CD4-positive, alpha-beta T cell treated with Interleukin-4 for 4 hours (primary cell): ENCODE measurements at places on chromosomes 5 and 9.

DNA sequence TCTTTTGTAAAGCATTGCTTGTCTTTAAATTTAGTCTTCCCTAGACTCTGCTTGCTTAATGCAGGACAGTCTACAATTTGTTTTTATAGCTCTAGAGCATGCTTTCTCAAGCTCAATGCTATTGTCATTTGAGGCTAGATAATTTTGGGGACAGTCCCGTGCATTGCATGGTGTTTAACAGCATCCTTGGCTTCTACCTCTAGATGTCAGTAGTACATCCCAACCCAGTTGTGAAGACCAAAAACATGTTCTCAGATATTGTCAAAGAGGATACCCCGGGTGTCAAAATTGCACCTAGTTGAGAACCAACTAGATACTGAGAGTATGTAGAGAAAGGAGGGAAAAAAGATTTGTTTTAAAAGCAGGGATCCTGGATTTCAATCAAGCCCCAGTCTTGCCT is 277.5 kb downstream of the CEMIP2 start:
- no peak for DNase-seq

GRCh38 chr9:3277200-3277599 is 248.6 kb downstream of the RFX3 start:
- no peak for DNase-seq

- no peak for DNase-seq
Observed at GRCh38 chr9:77832639-77833038, 184.5 kb upstream of the GNA14 start.

GRCh38 chr5:102863764-102864560 is 108.9 kb downstream of the PAM start:
- DNase-seq = no peak

- DNase-seq = no peak
Observed at GRCh38 chr5:542319-543311, 18.4 kb upstream of the SLC9A3 start.

DNA sequence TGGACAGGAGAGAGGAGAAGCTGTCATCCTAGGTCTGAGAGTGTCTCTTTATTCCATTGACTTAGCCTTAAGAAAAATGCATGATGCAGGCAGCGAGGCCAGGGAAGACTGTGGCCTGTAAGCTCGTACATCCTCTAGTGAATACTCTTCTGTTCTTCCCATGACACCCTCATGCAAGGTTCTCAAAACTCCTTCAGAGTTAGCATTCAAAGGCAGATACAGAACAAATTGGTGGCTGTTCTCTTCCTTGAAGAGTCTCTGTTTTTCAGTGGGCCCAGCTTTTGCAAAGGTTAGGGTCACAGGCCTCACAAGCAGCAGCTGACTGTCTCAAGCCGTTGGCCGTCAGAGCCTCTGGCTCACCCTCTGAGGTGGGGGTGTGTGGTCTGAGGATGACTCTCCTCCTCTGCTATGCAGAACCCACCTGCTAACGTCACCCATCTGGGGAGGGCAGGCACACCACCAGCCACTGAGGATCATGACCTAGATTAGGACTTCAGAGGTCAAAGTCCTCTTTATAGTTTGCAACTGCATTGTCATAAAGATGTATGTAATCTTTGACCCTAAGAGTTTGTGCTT is 15.1 kb downstream of the ADCY2 start:
- DNase-seq = no peak

GRCh38 chr5:4027088-4027734 is 431.6 kb downstream of the IRX1 start:
- no peak for DNase-seq

GRCh38 chr9:34825775-34826174 is 115.8 kb upstream of the CCL21 start:
- DNase-seq = no peak

- no peak for DNase-seq
Observed at GRCh38 chr9:127553793-127554192, 58.3 kb upstream of the STXBP1 start.

DNA sequence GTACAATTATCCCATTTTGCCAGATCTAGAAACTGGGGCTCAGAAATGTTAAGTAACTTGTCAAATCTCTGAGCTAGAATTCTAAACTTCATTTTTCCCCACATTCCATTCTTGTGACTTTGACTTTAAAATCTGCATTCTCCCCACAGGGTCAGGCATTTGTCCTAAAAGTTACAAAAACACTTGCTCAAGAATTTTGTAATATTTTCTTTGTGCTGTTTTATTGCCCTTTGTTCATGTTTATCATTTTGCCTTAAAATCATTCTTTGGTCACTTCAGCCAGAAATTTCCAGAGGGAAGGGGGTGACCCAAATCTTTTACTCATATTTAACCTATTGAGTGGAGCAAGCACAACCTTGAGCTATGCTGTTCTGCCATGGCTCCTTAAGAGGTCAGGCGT is 120.1 kb upstream of the CCL21 start:
- no peak for DNase-seq

DNA sequence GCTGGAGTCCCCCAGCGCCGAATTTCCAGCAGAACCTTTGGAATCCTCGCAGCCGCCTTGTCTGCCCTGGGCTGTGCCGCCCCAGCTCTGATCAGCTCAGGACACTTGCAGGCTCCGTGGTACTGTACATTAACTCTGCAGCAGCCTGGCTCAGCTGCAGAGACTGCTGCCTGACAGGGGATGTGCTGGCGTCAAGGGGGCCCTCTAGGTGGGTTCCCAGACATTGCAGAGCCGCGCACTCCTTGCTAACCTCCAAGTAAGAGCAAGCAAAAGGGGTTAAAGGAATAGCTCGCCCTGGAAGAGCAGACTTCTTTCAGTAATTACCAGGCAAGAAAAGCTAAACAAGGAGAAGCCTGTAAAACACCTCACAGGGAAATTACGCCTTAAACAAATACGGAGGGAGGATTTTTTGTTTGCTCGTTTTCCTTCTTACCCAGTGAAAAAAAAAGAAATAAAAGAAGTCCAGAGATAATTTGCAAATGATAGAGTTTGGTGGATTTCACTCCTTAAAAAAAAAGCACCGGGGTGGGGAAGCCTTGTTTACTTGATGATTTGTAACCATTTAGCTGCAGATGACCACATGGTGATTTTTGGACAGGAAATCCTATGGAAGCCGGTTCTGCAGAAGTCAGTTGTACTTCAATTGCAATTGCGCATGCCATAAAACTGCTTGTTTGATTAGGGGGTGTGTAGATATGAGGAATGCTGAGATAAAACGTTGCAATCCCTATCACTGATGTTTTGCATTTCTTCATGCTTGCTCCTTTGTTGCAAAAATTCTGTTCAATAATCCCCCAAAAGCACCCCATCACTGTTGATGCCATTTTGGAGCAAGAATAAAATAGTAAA is 305.8 kb downstream of the PDE4D start:
- no peak for DNase-seq

- no peak for DNase-seq
Observed at GRCh38 chr5:112127861-112128260, 291.2 kb downstream of the EPB41L4A start.

DNA sequence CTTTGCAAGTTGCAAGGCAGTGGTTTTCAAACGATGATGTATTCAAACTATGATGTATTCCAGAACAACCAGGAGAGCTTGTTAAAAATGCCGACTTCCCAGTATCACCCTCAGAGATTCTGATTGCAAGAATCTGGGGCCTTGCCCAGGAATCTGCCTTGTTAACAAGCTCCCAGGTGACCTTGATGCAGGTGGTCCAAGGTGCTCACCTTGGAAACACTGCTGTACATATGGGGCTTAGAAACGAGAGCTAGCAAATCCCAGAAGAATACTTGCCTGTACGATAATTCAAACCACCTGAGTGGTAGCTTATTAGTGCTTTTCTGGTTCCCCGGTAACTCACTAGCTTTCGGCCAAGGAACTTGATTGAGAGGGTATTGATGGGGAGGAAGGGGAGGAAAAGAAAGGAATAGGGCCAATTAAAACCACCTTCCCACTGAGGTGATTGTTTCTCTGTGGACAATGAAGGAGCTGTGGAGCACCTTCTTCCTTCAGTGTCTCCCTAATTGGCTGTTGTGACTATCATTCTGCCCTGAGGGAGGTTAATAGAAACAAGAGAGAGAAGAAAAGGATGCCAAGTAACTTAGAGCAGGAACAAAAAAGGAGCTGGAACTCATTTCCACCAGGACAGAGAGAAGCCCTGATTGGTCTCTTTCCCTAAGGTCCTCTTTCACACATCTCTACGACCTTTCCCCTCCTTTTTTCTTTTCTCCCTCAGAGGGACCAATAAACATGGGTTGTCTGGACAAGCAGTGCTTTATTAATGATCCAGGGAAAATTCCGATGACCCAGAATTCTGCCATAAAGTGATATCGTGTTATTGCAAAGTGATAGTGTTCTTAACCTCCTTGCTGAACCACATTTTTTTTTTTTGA is 218.8 kb downstream of the TMEM167A start:
- DNase-seq = no peak
